ENCODE measurements at places on chromosomes 16 and 17. TPM values are rescaled to one million over a fixed set of nuclear protein-coding genes. Genes with fewer than 3 reads are reported as not detected.

GRCh38 chr17:47718634-47719405 lies 14.2 kb upstream of the TBX21 start:
- ATAC-seq: peak; percentile 10

The CCL1 gene
- total RNA-seq: not detected

DNA sequence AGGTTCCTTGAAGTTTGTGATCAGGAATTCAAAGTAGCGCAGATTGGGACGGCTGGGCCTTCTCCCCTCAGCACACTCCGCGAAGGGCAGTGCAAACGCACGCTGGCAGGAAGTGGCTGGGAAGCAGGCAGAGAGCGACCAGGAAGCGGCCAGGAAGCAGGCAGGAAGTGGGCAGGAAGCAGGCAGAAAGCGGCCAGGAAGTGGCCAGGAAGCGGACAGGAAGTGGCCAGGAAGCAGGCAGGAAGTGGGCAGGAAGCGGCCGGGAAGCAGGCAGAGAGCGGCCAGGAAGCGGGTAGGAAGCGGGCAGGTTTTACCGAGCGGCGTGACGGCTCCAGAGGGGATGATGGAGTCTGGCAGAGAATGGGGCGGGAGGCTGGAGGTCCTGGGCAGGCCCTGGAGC lies 3.2 kb downstream of the DPEP1 start:
- no peak for ATAC-seq

The KRTAP2-4 gene
- not detected for total RNA-seq

GRCh38 chr17:73400915-73401545 lies 89.2 kb upstream of the CDC42EP4 start:
- ATAC-seq: no peak

The FOXN1 gene
- total RNA-seq: not detected

Measured in activated T-helper 17 cell treated with anti-CD3 and anti-CD28 coated beads, Interleukin-2, amount 50 U/mL, for 72 hours (primary cell).